ENCODE measurements at places on chromosomes 6 and 20. TPM values are rescaled to one million over a fixed set of nuclear protein-coding genes. Genes with fewer than 3 reads are reported as not detected.

ENPP1 gene
- total RNA-seq, result 27.2 TPM

GRCh38 chr6:66896415-66896814 lies 1189.4 kb upstream of the EYS start:
- no peaks in the 10 kb centered on the region for H3K4me1 ChIP-seq
- no peak overlapping the region for H3K4me3 ChIP-seq
- H3K27me3 ChIP-seq, result no peaks in the 10 kb centered on the region
- no peak overlapping the region for H3K27ac ChIP-seq
- no peak for DNase-seq
- no peaks in the 10 kb centered on the region for H3K36me3 ChIP-seq

GRCh38 chr6:148055419-148055818 lies 287.2 kb upstream of the SASH1 start:
- H3K4me1 ChIP-seq, result no peaks in the 10 kb centered on the region
- H3K4me3 ChIP-seq, result no peak overlapping the region
- no peak overlapping the region for H3K27ac ChIP-seq
- no peaks in the 10 kb centered on the region for H3K36me3 ChIP-seq
- no peak for DNase-seq

DYNLT2 gene
- total RNA-seq, result 0.89 TPM

DNA sequence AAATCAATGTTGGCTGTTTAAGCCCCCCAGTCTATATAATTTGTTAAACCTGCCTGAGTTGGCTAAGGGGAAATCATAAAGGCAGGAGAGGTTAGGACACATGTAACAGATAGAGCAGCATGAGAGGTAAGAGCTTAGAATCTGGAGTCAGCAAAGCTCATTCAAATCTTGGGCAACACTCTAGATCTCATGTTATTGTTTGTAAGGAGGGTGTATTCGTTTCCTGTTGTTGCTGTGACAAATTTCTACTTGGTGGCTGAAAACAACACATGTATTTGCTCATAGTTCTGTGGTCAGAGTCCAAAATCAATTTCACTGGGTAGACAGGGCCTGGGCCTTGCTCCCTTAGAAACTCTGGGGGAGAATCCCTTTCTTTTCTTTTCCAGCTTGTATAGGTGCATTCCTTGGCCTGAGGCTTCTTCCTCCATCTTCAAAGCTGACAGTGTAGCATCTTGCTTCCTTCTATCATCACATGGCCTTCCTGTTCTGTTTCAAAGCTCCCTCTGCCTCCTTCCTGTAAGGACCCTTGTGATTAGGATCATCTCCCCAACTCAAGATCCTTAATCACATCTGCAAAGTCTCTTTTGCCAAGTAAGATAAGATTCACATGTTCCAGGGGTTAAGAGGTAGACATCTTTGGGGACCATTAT lies 4.4 kb downstream of the LY86 start:
- no peaks in the 10 kb centered on the region for H3K4me1 ChIP-seq
- H3K36me3 ChIP-seq, result no peaks in the 10 kb centered on the region

DSP gene
- 74.7 TPM for total RNA-seq

GRCh38 chr6:30875244-30876038 lies 8.9 kb upstream of the DDR1 start:
- H3K4me3 ChIP-seq, result no peak overlapping the region
- no peaks in the 10 kb centered on the region for H3K27me3 ChIP-seq
- no peak overlapping the region for H3K27ac ChIP-seq
- H3K4me1 ChIP-seq, result peaks cover 11% of the 10 kb centered on the region
- no peaks in the 10 kb centered on the region for H3K36me3 ChIP-seq

GRCh38 chr20:64238851-64239387 lies 16.6 kb upstream of the PCMTD2 start:
- H3K4me1 ChIP-seq, result peaks cover 52% of the 10 kb centered on the region
- DNase-seq, result no peak
- peak overlapping the region; percentile 77 for H3K27ac ChIP-seq

DNA sequence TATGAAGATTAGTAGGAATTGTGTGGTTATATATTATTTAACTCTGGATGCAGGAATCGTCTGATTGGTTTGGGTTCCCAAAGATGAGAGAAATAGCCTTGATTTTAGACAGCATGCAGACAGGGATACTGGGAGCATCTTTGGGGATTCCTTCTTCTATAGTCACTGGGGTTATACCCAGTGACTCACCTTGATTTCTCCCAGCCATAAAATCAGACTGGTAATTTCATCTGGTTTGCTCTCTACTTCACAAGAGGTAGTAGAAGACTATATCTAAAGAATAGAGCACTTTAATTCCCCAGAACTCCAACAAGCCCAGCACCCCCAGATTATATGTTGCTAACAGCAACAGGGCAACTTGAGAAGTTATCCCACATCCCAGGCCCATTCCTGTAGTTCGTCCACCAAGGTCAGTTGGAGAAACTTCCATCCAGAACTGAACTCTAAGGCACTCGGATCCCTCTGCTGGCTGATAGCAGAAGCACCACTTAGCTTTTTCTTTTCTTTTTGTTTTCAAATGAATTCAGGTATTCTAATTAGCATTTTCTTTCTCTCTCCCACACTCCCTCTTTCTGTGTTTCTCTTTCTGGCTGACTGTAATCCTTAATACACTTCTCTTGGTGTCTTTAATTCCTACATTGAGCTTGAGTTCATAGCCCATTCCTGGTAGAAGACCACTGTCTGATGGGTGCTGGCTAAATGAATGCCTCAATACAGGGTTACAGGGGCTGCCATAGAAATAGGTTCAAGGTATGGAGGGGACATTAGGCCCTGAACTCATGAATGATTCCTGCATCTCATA lies 20.4 kb upstream of the EFHC1 start:
- H3K27me3 ChIP-seq, result no peaks in the 10 kb centered on the region
- DNase-seq, result no peak
- H3K27ac ChIP-seq, result no peak overlapping the region
- H3K36me3 ChIP-seq, result no peaks in the 10 kb centered on the region
- no peaks in the 10 kb centered on the region for H3K4me1 ChIP-seq
- H3K4me3 ChIP-seq, result no peak overlapping the region

VEGFA gene
- total RNA-seq, result 160 TPM

PRR3 gene
- total RNA-seq, result 2.3 TPM

- no peak overlapping the region for H3K4me3 ChIP-seq
- no peaks in the 10 kb centered on the region for H3K36me3 ChIP-seq
- no peaks in the 10 kb centered on the region for H3K27me3 ChIP-seq
These were observed 2.3 kb downstream of the TCEA2 start for GRCh38 chr20:64065062-64065973.

DNA sequence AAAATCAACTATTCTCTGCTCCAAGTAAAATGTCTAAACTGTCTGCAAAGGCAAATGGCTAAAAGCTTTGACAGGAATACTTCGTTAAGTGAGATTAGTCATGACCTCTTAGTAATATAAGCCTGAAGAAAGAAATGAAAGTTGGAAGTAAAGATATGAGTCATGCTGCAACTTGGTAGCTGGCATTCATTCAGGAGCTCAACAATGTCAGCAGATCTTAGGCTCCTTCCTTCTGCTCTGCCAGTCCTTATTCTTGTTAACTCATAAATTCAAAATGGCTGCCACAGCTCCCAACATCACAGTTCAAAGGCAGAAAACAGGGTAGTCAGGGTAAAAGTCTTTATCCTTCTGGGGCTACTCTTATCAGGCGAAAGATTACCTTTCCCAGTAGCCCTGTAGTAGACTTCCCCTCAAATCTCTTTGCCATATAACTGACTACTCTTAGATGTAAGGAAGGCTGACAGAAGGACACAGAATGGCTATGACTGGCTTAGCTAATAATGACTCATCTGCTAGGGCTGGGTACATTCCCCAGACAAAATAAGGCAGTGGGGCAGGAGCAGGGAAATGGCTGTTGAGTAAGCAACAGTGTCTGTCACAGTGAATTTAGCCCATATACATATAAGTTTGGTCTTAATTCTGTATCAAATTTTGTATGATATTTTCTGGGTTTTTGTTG lies 24.4 kb upstream of the C6orf62 start:
- H3K27ac ChIP-seq, result no peak overlapping the region
- no peaks in the 10 kb centered on the region for H3K4me1 ChIP-seq
- no peaks in the 10 kb centered on the region for H3K36me3 ChIP-seq
- no peak overlapping the region for H3K4me3 ChIP-seq

GRCh38 chr6:33073431-33073871 lies at the start of gene HLA-DPA1:
HLA-DPA1 (minus strand) TSS chr6:33073649.
- H3K27ac ChIP-seq, result peak within 1 kb of the TSS; percentile 66
- peaks cover under 1% of the 10 kb centered on the region for H3K36me3 ChIP-seq
- H3K4me1 ChIP-seq, result no peaks in the 10 kb centered on the region
- H3K27me3 ChIP-seq, result no peaks in the 10 kb centered on the region
- DNase-seq, result no peak
- H3K4me3 ChIP-seq, result peak within 1 kb of the TSS; percentile 37

GRCh38 chr20:2932498-2932897 lies 59.2 kb downstream of the PTPRA start:
- no peak overlapping the region for H3K27ac ChIP-seq
- no peaks in the 10 kb centered on the region for H3K27me3 ChIP-seq

IFNGR1 gene
- total RNA-seq, result 57.8 TPM

NUP43 gene
- total RNA-seq, result 16.2 TPM

DNA sequence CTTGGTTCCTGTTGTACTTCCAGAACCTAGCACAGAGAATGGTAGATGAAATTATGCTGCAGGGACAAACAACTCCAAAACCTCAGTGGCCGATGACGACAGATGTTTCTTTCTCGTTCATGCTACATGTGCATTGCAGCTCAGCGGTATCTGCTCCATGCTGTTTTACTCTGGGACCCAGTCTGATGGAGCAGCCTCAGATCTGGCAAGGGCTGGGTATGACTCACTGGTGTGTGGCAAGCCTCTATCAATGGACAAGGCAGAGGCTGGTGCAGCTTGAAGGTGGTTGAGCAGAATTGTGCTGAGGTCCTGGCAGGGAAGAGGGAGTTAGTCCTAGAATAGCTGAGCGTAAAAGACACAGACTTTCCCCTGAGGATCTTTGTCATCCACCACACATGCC lies 10.3 kb upstream of the BLCAP start:
- no peaks in the 10 kb centered on the region for H3K4me1 ChIP-seq
- no peaks in the 10 kb centered on the region for H3K27me3 ChIP-seq
- no peak overlapping the region for H3K27ac ChIP-seq
- H3K36me3 ChIP-seq, result no peaks in the 10 kb centered on the region

GRCh38 chr20:10356628-10357027 lies 77.4 kb downstream of the MKKS start:
- DNase-seq, result no peak
- no peak overlapping the region for H3K27ac ChIP-seq
- H3K36me3 ChIP-seq, result no peaks in the 10 kb centered on the region
- no peak overlapping the region for H3K4me3 ChIP-seq

GRCh38 chr6:87701344-87701675 lies 723 bp downstream of the AKIRIN2 start:
- H3K27ac ChIP-seq, result peak overlapping the region; percentile 99
- peak; percentile 50 for DNase-seq
- peak overlapping the region; percentile 73 for H3K4me3 ChIP-seq
- peaks cover 33% of the 10 kb centered on the region for H3K4me1 ChIP-seq

DNA sequence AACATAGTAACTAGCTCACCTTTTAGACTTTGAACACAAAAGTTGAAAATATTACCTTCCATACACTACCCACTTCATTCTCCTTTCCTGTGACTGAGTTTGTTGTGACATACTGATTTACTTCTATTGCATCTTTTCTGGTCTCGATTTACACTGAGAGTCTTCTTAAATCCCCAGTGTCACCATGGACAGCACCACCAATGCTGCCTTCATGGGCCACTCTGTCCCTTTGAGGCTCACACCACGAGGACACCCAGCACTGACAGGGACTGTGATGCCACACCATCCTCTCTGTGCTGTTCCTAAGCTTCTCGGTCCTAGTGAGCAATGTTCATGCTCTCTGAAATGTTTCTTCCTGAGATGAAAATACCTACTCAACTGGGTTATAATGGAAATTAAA lies 337.1 kb upstream of the IRAK1BP1 start:
- no peaks in the 10 kb centered on the region for H3K36me3 ChIP-seq
- no peaks in the 10 kb centered on the region for H3K27me3 ChIP-seq
- no peak for DNase-seq
- no peak overlapping the region for H3K27ac ChIP-seq

DNA sequence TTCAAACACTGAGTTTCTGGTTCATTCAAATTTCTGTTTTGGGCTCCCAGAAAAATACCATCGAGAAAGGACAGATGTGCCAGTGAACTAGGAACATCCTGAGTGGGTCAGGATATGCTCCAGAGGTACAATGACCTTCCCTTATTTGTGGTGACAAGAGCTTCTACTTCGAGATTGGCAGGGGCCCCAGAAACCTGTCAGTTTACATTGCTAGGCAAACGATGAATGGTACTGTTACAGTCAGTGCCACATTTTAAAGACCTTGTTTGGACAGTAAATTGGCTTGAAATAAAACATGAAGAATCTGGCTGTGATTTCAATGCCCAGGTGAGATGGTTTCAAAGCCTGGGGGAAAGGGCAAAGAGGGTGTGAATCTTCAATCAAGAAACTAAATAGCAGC lies 454.5 kb upstream of the ID4 start:
- H3K36me3 ChIP-seq, result no peaks in the 10 kb centered on the region
- DNase-seq, result no peak
- H3K27ac ChIP-seq, result no peak overlapping the region

DNA sequence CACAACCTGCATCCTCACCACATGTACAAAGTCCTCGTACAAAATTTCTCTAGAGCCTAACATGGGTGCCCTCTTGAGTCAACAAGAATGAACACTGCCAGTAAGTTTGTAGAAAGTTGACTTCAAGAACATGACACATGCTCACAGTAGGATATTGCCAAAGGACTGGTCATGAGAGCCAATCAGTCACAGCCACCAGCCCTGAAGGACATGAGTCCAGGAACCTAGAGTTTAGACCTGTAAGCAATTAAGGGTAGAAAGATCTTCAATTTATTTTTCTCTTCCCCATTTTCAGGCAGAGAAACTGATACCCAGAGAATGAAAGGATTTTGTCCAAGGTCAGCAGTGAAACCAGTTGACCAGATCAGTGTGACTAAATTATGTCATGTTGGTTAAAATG lies 96.1 kb downstream of the MAFB start:
- H3K27me3 ChIP-seq, result no peaks in the 10 kb centered on the region
- no peak overlapping the region for H3K4me3 ChIP-seq
- no peak overlapping the region for H3K27ac ChIP-seq
- no peaks in the 10 kb centered on the region for H3K36me3 ChIP-seq

DNA sequence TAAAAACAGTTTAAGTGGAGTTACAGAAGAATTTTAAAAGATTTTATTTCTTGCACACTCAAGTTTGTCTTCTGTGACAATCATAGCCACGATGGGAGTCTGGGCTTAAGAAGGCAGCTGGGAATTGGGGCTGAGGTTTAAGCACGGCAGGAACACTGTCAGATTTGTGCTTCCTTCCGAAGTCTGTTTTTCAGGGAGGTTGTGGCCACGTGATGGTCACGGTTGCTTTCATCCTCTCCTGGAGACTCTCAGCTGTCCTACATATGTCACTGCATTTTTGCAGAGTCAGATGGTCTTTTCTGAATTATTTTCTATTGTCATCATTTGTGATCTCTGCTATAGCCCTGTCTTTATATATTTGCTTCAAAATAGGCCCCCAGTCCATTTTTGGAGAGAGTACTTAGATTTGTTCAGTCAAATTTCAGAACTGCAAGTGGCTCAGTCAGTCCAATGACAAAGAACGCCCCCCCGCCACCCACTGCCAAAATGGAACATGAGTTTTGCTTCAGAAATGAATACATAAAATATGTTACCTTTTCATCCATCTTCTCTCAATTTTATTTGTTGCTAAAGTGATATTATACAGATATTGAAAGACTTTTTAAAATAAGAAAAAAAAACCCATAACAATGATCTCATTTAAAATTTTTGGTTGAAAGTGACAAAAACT lies 111.8 kb upstream of the ZFP64 start:
- H3K36me3 ChIP-seq, result no peaks in the 10 kb centered on the region
- H3K4me1 ChIP-seq, result no peaks in the 10 kb centered on the region
- H3K27me3 ChIP-seq, result no peaks in the 10 kb centered on the region
- H3K4me3 ChIP-seq, result no peak overlapping the region

- peaks cover 5% of the 10 kb centered on the region for H3K4me1 ChIP-seq
- no peak overlapping the region for H3K27ac ChIP-seq
- no peaks in the 10 kb centered on the region for H3K36me3 ChIP-seq
- no peak for DNase-seq
- no peaks in the 10 kb centered on the region for H3K27me3 ChIP-seq
- H3K4me3 ChIP-seq, result no peak overlapping the region
These were observed 275.8 kb upstream of the PRDM1 start for GRCh38 chr6:105810105-105810921.
